ENCODE measurements at places on chromosomes 6 and 20. TPM values are rescaled to one million over a fixed set of nuclear protein-coding genes. Genes with fewer than 3 reads are reported as not detected.
A peak's percentile ranks its signal among the peaks of the same experiment; 100 is the strongest.

SSR1 gene
- 107 TPM for total RNA-seq

DNA sequence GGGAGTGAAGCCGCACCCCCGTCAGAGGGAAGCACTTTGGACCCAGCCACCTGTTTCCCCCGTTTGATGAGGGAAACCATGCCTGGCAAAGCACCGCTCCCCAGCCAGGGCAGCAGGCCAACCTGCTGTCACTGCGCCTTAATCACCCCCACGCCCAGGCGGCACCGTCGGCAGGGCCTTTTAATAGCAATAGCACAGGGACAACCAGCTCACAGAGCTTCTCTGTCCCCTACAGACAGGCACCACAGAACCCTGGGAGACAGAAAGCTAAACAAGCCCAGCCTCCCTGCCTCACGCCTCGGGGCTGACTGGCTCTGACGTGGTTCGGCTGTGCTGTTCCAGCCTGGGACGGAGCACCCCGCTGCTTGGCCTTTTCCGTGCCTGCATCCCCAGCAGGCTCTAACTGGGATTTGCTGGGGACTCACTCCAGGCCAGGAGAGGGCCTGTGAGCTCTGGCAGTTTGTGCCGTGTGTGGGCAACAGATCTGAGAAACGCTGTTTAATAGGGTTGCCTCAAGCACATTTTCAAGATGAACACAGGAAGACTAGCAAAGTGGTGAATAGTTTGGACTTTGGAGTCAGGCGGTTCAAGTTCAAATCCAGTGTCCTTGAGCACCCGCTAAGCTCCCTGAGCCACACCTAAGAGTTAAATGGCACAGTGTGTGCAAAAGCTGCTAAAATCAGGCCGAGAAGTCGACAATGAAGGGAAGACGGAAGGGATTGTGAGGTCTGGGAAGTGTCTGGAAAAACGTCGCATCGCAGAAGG is 223.8 kb downstream of the NRN1 start:
- no peak for DNase-seq

DNA sequence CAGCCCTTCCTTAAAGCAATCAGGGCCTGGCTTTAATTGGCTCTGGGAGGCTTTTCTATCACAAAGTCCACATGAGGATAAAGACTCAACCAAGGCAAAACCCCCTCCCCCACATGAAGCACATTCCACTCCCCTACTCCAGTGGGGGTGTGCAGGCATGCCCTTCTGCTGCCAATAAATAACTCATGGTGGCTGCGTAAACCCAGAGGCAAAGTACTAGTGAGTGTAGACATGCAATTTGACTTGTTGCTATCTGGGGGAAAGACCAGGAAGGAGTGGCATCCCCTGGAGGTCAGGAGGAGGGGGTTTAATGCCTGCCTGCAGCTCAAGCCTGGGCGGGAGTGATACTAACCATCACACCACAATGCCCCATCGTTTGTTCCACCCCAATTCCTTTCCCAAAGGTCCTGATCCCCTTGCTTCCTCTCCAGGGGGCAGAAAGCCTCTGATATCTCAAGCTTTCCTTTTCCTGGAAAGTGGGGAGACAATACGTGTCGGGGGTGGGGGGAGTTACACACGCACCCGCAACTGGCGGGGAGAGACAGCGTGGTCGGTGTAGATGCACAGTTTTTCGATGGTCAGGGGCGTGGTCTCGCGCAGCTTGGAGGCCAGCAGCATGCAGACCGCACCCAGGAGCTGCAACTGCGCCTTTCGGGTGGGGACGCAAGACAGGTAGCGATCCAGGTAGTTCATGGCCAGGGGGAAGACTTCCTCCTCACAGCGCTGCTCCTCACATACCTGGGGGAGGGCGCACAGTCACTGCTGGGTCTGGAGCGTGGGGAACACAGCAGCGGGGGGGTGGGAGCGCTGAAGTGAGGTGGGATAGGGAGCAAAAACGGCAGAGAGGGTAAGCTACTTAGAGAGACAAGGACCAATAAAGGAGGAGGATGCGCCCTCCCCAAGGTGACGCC is 1.5 kb downstream of the CCND3 start:
- DNase-seq: peak; percentile 41

GRCh38 chr6:84156306-84156705 is 71.1 kb downstream of the CEP162 start:
- DNase-seq: no peak

DNA sequence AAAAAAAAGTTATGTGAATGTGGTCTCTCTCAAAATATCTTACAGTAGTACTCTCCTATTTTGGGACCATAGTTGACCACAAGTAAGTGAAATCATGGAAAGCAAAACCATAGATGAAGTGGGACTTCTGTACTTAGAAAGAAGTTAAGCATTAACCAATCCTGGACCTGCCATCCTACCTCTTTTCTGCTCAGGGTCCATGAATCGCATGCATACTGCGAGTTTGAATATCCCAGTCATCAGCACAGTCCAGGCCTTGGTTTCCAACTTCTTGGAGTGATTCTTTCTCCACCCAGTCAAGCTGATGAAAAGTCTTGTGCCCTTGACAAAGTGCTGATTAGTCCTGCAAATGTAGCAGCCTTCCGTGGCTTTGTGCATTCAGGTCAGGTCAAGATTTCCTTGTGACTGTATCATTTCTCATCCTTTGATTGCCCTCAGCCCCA is 46.0 kb downstream of the RNF217 start:
- no peak for DNase-seq

GRCh38 chr6:15586503-15586902 is 76.3 kb downstream of the DTNBP1 start:
- DNase-seq: no peak

- DNase-seq: no peak
Measured at GRCh38 chr6:100065348-100065747, 71.3 kb upstream of the MCHR2 start.
